A673 (cell line): ENCODE measurements at places on chromosomes 13 and 19.

DNA sequence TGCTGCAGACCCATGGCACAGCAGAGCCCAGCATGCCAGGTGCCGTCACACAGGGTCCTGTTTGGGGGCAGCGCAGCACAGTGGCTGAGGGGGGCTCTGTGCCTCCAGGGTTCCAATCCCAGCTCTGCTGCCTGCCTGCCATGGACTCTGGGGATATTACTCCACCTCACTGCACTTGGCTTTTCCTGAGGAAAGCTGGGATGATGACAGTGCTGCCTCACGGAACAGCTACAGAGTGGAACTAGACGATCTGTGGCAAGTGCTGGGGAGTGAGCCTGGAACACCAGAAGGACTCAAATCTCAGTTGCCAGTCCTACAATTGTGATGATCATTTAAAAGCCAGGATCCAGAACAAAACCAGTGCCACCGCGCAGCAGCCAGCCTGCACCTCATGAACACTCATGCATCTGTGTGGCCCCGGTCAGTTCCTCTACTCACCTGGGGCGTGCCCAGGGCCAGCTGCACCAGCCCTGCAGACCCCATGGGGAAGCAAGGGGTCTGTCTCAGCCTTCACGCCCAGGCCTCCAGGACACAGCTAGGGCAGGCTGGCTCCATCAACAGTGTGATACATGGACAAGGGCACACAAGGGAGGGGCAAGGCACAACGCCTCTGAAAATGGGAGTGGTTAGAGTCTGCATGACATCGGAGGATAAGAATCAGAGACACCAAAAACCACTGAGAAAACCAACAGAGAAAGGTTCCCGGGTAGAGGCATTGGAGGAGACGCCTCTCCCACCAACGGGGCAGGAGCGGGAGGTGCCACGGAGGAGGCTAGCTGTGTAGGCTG is 55.2 kb downstream of the ATP7B start:
- no peak for DNase-seq

GRCh38 chr13:40370661-40371060 is 295.8 kb downstream of the FOXO1 start:
- DNase-seq: no peak

- DNase-seq: no peak
Measured at GRCh38 chr19:30881930-30882329, 467.3 kb downstream of the TSHZ3 start.

- no peak for DNase-seq
Measured at GRCh38 chr19:39802958-39803357, 24.3 kb downstream of the LEUTX start.

DNA sequence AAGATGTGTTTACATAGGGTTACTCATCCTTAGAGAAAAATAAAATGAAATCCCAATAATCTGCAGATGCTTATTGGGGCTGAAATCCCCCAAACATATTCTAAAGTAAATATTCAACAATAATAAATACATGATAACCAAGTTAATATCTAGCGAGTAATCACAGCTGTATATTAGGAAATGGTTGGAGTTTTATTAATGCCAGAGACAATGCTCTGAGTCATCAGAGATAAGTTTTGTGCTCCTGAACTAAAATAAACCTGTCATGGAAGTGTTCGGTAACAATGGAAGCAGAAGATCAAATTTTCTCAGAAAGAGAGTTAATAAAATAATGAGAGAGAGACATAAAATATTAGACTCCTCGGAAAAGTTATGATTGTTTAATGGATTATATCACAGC is 31.4 kb downstream of the FLT1 start:
- no peak for DNase-seq

GRCh38 chr19:19083413-19084178 is 19.8 kb downstream of the SLC25A42 start:
- no peak for DNase-seq

GRCh38 chr13:30103161-30103840 is 204.1 kb downstream of the KATNAL1 start:
- no peak for DNase-seq

DNA sequence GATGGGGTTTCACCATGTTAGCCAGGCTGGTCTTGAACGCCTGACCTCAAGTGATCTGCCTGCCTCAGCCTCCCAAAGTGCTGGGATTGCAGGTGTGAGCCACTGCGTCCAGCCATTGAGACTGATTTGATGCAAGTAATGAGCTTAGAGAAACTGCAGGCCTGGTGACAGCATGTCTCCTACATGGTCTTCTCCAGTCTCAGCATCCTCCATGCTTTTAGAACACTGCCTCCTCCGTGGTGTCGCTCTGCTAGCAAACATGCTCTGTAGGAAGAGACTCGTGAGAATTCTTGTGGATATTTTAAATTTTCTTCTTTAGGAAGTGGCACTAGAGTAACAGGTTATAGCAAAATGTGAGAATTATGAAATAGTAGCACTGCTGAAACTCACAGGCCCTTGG is 37.1 kb downstream of the TPT1 start:
- DNase-seq: no peak

DNA sequence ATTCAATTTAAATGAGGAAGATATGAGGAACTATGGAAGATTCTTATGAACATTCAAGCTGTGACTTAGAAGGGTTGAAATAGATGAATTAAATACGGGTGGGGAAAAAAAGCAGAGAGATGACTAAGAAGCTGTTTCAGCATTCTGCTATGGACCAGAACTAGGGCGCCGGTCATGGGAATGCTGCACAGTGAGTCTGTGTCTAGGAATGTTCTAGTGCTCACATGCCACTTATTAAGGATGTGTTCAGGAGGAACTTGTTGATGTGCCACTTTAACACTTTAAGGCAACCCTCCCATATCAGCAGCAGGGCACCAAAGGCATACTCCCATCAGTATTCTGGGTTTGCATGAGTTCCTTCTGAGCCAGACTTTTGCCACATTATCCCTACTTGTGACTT is 152.1 kb downstream of the POSTN start:
- DNase-seq: no peak

DNA sequence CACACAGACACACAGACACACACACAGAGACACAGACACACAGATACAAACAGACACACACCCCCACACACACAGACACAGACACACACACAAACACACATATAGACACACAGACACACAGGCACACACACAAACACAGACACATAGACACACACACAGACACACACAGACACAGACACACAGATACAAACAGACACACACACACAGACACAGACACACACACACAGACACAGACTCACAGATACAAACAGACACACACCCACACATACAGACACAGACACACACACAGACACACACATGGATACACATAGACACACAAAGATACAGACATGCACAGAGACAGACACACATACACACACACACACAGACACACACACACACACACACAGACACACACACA is 174.5 kb downstream of the URI1 start:
- DNase-seq: no peak

- DNase-seq: no peak
Measured at GRCh38 chr19:56271151-56271550, 1.4 kb upstream of the EDDM13 start.

GRCh38 chr13:58376349-58376748 is 744.8 kb downstream of the PCDH17 start:
- no peak for DNase-seq

DNA sequence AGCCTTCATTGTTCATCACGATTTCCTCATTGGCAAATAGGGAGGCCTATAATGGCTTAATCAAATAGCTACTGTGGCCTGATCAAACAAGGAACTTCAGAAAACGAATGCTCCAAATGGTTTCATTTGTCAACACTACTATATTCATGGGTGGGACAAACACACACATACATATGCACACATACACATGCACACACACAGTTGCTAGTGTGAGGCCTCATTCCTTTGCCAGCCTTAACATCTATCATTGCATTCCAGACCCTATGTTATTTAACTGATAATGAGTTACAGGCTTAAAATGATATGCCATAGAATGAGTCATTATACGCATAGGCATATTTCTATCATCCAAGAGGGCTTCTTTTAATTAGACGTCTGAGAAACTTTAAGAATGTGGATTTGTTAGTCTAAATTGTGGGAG is 140.2 kb downstream of the KLF5 start:
- no peak for DNase-seq

DNA sequence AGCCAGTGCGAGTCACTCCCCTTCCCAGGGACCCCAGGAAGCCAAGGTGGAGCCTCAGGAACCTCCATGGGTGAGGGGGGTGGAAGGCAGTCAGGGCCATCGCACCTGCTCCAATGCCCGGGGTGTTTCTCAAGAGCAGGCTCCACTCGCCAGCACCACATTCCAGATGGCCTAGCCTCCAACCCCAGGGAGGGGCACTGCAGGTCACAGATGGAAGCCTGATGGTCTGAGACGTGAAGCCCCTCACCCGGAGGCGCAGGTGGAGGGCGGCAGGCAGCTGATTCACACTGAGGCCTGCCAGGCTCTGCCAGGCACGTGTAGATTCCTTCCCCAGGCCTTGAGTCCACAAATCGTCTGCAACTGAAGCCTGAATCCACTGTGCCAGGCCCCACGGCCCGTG is 23.0 kb upstream of the ISYNA1 start:
- DNase-seq: no peak

DNA sequence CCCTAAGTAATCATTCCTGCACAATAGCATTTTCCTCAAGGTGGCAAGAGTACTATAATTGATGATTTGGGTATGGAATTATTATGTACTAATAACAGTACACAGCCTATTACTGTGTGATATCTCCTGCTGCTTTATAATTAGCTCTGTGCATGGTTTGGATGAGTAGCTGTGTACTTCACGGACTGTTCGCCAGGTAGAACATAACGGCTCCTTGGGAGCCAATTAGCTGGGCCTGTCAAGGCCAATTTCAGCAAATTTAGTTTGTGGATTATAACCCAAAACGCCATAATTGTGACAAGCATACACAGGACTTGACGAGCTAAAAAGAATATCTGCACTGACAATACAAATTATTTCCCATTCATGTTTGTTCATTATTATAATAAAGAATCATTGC is 1584.2 kb downstream of the SLITRK1 start:
- no peak for DNase-seq

DNA sequence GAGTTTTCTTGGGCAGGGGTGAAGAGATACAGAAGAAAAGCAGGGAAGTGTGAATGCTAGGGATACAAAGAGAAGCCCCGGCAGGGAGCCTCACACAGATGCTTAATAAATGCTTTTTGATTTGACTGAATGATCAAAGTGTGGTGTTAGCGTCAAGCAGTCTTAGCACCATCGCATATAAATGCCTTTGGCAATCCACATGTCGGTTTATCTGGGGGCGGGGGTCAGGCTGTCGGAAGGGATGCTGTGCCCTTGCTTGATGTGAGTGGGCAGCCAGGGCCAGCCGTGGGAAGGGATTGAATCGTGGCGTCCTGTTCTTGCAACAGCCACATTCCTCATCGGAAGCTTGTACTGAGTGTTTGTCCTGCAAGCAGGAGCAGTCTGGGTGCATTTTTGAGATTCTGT is 173.1 kb downstream of the LACC1 start:
- no peak for DNase-seq

- DNase-seq: no peak
Measured at GRCh38 chr19:42370068-42370520, 20.0 kb downstream of the CNFN start.

DNA sequence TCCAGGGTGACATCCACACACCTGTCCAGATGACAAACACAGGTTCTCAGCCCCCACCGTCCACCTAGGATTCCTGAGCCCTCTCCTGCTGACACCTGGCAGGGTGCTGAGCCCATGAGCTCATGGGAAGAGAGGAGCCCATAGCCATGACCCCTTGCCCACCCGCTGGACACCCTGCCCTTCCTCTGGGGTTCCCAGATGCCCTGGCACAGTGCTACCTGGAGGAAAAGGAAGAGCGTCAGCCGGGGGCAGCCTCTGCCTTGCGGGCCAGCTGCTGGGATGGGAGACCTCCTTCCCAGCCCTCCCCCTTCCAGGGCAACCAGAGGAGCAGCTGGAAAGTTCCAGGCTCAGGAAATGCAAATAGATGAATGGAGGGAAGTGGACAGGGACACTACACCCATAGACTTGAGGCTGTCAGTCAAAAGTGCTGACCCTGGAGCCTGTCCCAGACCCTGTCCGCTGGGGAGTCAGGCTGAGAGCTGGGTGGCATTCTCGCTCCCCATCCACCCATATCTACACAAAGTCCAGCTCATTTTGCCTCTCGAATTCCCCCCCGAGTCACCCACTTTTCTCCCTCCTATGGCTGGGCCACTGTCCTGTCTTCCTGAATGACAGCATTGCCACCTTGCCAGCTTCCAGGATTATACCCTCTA is 12.3 kb upstream of the ARHGEF18 start:
- no peak for DNase-seq

- DNase-seq: no peak
Measured at GRCh38 chr19:28847468-28847867, 365.5 kb downstream of the UQCRFS1 start.
